ENCODE measurements at places on chromosomes 2 and 18.

GRCh38 chr2:156192468-156192867, 140.1 kb downstream of the NR4A2 start:
- DNase-seq: no peak

DNA sequence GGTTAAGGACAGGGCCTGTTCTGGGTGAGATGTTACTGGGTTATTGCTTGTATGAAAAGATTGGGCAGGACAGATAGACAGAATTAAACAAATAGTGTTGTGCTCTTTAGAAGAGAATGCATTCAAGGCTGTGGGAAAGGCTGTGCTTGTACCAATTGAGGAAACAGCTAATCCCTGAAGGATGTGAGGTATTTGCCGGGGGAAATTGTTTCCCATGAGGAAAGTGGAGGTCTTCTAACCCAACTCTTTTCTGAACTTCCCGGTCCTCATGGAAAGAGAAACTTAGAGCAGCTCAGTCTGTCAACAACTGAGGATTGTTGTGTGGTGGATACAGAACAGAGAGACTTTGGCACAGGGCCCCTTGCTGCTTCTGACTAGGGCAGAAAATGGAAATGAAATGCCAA, 9.5 kb downstream of the SLC1A4 start:
- DNase-seq: no peak

DNA sequence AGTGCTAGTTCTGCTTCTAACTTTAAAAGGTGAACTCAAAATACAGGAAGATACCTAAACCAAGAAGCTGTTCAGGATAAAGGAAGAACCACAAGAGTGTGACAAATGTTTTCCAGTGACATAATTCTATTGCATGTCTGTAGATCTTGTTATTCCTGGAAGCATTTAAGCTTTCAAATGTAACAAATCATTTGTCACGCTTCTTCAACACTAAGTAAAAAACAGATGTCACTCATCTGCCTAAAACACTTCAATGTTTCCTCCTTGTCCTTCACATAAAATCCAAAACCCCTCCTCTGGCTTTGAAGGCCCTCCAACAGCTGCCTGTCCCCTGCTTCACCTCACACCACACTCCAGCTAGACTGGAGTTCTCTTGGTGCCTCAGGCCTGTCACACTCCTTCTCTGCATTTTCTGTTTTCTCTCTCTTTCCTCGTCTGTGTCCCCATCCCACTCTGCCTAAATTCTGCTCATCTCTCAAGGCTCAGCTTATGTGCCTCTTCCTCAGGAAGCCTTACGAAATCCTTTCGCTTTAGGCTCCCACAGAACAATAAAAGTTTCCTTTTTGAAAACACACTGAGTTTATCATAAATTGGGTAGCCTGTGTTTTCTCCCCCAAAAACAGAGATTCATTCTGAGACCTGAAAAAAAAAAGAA, 6.4 kb upstream of the CLEC4F start:
- no peak for DNase-seq

DNA sequence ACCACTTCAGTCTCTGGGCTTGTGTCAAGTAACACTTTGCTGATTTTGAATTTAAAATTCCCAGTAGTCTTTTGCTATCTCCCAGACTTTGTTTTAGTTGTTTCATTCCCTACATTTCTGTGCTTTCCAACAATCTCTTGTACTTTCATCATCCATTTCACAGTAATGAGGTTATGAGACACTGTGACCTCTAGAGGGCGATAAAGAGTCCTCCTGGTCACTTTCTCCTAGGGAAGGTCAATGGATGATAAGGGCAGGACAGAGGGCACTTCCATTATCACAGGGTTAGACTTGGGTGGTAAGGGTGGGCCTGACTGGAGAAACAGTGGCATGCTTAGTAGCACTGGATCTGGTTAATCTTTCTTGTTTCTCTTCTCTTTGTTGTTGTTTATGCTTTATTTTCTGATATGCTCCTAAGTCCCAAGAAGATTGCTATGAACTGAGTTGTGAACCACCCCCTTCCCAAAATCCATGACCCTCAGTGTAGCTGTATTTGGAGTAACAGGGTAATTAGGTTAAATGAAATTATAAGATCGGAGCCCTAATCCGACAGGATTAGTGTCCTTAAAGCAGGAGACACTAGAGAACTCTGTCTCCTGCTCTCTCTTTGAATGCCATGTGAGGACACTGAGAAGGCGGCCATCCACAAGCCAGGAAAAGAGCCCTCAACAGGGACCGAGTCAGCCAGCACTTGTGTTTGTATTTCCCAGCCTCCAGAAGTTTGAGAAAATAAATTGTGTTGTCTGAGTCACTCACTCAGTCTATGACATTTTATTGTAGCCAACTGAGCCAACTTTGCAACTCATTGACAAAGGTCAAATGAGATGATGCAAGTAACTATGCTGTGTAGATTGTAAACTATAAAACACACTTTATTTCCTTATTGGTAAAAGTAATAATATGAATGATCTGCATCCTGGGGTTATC, 779.2 kb downstream of the CNTNAP5 start:
- DNase-seq: no peak

GRCh38 chr18:50788284-50788683, 31.5 kb downstream of the MRO start:
- DNase-seq: no peak

DNA sequence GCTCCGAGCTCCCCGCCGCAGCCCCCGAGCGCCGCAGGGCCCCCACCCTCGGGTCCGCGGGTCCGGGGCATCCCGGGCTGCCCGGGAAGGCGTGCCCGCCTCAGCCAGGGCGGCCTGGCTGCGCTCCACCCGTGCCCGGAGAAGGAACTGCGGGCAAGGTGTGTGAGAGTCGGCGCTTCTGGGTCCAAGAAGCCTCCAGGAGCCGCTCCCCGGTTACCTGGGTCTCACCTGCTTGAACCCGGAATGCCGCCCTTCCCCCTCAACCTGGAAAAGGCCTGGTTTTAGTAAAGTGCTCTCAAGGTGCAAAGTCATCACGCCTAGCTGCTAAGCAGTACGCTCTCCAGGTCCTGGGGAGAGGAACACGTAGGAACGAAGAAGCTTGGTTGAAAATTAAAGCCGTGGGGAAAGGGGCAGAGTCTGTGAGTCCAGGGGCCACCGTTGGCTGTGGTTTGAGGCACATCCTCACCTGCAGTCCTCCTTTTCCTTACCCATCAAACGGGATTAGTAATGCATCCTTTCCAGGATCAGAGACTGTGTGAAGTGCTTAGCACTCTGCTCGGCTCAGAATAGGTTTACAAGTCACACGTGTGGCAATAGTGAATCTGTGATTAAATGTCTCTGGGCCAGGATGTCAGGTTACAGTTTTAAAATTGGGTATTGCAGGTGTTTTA, 1.2 kb downstream of the ASAP2 start:
- no peak for DNase-seq

GRCh38 chr18:50644146-50644545, 84.3 kb downstream of the MAPK4 start:
- DNase-seq: no peak

DNA sequence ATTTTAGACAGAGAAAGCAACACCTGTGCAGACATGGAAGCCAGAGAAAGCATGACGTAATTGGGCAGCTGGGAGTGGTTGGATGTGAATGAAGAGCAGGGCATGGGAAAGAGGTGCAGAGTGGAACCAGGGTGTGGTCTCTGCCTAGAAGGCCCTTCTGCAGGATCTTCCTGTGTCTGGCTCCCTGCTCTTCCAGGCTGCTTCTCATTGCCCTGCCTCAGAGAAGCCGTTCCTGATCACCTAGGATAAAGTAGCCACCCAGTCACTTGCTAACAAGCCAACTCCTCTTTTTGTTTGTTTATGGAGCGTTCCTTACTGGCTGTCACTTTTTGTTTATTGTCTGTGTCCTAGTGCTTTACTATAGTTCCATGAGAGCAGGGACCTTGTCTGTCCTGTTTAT, 28.5 kb downstream of the GALNT1 start:
- no peak for DNase-seq

- no peak for DNase-seq
Measured at GRCh38 chr2:227818675-227819397, 5.2 kb downstream of the CCL20 start.

GRCh38 chr2:98703738-98704137, 27.2 kb downstream of the MGAT4A start:
- no peak for DNase-seq

GRCh38 chr2:118058951-118059350, 29.3 kb upstream of the INSIG2 start:
- no peak for DNase-seq

DNA sequence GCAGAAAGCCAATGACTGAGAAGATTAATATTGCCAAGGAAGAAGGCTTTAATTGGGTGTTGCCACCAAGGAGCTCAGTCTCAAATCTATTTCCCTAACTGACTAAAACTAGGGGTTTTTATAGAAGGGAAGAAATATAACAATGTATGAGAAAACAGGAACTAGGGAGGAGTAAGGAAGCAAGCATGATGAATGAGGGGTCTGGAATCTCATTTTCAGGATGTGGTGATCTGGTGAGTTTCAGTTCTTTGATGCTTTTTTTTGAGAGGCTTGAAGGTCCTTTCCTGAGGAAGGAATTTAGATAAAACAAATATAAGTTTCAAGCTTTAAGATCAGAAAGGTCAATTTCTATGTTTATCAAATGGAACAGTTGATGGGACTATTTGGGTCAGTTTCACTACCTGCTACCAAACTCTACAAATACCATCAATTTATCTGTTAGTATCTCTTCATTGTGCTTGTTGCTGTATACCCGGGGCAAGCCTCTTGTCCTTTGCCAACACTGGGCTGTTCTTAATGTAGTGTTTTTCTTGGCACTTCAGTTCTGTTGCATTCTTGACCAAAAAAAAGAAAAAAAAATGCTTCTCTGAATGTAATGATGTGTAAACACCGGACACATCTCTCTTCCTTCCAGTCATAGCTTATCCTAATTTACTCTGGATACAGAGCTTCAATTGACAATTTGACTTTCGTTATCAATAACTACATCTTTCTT, 357.0 kb downstream of the GALNT13 start:
- DNase-seq: no peak

GRCh38 chr2:223519471-223519870, 82.7 kb downstream of the SCG2 start:
- DNase-seq: no peak

DNA sequence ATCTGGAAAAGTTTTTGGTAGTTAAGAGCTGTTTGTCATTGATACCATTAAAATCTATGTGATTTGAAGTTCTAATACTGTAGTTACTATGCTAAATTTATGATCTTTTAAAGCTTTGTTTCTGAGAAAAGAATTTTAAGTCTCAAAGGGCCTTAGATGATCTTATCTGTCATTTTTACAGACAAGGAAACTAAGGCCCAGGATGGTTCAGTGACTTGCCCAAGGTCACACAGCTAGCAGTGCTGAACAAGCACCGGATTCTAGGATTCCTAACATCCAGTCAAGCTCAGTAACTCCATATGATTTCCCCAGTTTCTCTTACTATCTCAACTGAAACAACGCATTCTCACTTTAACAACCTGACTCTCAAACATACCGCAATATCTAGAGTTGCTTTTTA, 37.7 kb downstream of the PELI1 start:
- DNase-seq: no peak

DNA sequence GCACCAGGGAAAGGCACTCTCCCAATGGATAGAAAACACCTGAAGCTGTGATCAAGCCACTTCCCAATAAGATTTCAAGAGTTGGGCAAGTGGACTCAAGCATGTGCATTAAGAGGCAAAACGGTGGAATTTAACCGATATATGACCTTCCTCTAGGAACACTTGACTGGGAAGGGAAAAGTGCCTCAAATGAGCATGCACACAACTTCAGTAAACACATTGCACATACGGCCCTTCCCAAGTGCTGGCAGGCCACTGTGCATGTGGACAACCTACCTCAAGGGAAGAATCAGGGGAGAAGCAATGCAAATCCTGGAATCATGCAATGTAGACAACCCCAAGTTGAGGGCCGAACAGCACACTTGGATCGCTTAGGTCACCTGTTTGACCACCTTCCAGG, 23.9 kb upstream of the SH3RF3 start:
- DNase-seq: no peak

GRCh38 chr2:205785507-205786260, 103.4 kb downstream of the NRP2 start:
- no peak for DNase-seq

DNA sequence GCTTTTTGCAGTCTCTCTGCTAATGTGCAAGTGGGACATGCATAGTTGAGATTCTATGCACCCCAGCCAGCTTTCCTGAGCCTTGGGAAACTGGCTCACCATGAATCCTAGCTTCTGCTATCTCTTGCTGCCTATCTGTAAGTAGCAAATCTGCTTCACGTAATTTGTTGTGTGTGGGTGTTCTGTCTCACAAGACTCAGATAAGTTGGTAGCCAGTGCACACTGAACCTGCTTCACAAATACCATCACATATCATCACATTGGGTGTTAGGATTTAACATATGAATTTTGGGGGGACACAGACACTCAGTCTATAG, 13.9 kb upstream of the VRK2 start:
- DNase-seq: no peak

DNA sequence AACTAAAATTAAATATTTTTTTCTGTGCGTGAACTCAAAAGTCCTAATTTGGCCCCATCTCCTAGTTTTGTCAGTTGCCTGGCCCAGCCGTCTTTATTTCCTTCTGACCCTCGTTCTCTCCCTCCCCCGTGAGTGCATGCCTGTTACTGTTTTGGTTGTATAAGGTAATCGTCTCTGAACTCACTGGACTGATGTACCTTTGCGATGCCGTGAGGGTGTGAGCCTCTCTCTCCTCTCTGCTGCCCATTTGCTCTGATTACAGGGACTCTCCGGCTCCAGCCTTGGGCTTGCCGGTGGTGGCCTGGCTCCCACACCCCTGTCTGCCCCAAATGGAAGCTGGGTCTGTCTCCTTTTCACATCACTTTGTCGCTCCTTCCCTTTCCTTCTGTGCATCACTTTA, 66.5 kb upstream of the RBM44 start:
- DNase-seq: no peak

DNA sequence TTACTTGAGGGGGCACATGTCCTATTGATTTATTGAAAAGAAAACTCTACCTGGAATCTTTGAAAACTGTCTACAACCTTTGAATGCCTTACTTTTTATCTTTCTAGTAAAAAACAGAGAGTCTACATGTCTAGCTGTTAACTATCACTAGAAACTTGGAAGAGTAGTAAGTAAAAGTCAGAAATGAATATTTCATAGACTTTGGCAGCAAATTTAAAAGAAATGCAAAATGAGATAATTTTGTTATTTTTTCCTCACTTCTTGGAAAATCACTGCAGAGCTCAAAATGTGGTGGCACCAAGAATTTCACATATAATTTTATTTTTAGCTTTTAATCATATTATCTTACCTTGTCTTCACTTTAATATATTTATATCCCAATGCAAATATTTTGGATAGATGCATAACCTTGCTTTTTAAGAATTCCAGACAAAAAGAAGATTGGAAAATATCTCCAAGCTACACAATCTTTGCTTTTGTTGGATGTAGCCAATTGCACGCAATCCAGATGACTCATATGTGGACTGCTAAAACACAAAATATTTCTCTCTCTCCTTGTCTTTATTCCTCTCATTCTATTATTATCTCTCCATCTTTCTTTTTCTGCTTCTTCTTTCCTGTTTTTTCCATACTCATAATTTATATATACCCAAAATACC, 92.2 kb upstream of the DSEL start:
- no peak for DNase-seq

- DNase-seq: no peak
Measured at GRCh38 chr18:36608107-36608506, 220.7 kb downstream of the TPGS2 start.

All from NCI-H1436 treated with DMSO at 0.1 percent for 48 hours (cell line).